ENCODE measurements at places on chromosomes 11 and 22. TPM values are rescaled to one million over a fixed set of nuclear protein-coding genes. Genes with fewer than 3 reads are reported as not detected.

- no peak for DNase-seq
Observed at GRCh38 chr11:76048763-76049162, 157.5 kb downstream of the WNT11 start.

GRCh38 chr11:17171916-17172315, 35.9 kb downstream of the PIK3C2A start:
- DNase-seq, result no peak

DNA sequence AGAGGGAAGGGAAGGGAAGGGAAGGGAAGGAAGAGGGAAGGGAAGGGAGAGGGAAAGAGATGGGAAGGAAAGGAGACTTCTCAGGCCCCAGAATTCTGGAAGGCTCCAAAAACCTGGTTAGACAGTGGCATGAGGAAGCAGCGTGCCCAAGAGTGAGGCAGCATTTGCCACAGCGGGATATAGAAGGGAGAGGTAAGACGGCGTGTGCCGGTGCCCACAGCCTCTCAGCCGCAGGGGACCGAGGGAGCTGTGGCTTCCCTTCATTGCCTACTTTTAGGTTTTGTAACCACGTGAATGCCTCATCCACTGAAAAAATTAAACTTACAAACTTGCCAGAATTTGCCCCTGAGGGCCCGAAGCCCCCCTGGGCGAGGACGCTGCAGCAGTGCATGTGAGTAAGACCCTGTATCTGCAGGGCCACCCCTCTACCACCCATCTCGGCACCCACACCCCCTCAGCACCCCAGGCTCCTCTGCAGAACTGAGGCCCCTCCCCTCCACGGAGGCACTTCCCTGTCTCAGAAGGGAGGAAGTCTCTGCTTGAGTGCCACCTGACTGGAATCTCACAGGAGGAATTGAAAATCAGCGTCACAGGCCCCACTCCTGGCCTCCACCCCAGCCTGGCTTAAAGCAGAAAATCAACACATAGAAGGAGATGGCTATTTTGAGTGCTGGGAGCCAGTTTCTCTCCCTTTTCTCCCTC, 58.1 kb downstream of the LINC01488 start:
- peak; percentile 70 for DNase-seq

GRCh38 chr11:1176224-1177019, 18.7 kb downstream of the MUC5AC start:
- no peak for DNase-seq

ADAMTS8 gene
- 5.0 TPM for total RNA-seq

DNA sequence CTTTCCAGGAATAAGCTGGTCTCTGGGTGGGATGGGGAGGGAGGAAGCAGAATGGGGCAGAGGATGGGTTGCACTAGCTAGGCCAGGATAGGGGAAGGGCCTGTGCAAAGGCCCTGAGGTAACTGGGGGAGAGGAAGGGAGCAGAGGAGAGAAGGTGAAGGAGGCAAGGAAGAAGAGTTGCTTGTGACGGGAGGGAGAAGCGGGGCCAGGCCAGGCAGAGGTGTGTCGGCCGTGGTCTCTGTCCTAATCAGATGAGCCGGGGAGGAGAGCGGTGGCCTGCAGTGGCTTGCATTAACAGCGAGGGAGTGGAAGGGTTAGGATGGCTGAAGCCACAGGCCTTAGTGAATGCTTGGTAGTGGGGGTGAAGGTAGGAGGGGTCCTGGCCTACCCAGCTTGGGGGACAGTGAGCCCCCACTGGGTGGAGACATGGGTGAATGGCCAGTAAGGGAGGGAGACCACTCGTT, 6.0 kb upstream of the DERL3 start:
- no peak for DNase-seq

DNA sequence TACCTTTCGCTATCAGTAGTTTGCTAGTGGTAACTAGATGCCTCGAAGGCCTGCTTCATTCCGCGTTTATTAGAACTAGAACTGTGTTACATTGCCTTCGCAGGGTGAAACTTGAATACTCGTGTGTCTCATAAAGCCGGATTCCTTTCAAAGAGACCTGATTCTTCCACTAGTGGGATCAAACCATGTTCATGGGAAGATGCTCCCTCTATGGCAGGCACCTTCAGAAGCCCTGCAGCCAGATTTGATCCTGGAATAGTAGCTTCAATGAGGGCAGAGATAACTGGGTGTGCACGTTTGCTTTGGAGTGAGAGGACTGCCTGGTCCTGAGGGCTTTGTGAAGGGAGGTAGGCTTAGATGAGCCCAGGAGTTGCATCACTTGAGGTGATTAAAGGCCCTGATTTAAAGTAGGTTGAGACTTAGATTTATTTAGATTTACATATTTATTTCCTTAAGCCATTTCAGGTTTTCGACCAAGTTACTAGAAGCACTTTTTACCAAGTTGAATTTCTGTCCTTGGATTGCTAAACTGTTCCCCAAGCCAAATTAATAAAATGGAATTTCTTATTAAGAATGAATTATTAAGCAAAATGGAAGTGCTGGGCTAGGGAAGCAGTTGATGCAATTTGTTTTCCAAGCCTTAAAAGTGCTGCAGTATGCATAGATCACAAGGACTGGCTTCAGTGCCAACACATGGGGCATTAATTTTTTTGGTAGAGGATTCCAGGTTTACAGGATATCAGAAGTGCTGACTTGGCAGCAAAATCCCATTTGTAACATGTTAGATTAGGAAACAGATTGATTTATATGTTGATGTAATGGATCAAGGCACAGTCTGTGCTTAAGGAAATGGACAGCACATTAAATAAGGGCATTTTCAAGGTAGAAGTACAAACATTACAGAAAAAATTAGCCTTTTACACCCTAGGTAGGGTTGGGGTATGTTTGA, 32.9 kb downstream of the APLP2 start:
- DNase-seq, result no peak

OR2D2 gene
- total RNA-seq, result not detected

CABP7 gene
- 1.1 TPM for total RNA-seq

- DNase-seq, result no peak
Observed at GRCh38 chr11:93689240-93689639, 27.8 kb downstream of the CEP295 start.

YIF1A gene
- 72.4 TPM for total RNA-seq

DERL3 gene
- not detected for total RNA-seq

PATE2 gene
- 0.68 TPM for total RNA-seq

DNA sequence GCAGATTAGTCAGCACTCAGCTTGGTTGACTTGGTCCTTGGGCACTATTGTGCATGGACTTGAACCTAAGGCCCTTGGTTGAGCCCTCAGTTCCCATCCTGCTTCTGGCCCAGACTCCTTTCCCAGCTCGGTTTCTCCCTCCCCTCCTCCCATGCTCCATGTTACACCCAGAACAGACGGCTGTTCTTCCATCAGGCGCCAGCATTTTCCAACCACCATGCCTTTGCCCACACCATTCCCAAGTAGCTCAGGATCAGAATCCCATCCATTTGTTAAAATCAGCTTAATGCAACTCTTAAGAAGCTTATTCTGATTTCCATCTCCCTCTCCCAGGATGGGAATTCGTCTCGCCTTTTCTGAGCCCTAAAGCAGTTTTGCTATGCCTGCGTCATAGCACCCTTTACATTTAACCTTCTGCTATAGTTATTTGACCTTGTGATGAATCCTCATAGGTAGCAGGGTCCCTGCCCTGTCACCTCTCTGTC, 110.7 kb downstream of the MICAL2 start:
- DNase-seq, result no peak

OR51B5 gene
- not detected for total RNA-seq

- DNase-seq, result peak; percentile 86
Observed at GRCh38 chr11:79440571-79441460, at the start of gene TENM4. Gene TENM4 (minus strand): TSS chr11:79441030. CDS start chr11:79069944, 371,086 bp downstream.

DNA sequence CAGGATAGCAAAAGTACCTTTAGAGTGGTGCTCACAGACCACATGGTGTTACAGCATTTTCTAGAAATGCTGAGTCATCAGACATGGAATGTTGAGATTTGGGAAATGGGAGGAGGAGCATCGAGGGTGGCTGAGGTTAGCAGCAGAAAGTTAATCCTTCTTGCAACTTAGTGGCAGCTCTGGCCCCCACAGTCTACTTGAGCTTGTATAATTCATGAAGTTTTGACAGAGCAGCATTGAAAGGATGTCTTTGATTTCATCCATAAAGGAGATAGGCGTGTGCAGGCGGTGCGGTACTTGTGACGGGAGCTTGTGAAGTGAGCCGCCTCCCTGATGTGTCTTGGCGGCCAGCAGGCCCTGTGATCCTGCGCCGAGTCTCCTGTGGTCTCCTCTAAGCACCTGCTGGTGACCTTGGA, 330.5 kb downstream of the TBC1D22A start:
- no peak for DNase-seq

C22orf42 gene
- total RNA-seq, result not detected

ABCC8 gene
- total RNA-seq, result 1.8 TPM

SLC39A13 gene
- 43.4 TPM for total RNA-seq

DNA sequence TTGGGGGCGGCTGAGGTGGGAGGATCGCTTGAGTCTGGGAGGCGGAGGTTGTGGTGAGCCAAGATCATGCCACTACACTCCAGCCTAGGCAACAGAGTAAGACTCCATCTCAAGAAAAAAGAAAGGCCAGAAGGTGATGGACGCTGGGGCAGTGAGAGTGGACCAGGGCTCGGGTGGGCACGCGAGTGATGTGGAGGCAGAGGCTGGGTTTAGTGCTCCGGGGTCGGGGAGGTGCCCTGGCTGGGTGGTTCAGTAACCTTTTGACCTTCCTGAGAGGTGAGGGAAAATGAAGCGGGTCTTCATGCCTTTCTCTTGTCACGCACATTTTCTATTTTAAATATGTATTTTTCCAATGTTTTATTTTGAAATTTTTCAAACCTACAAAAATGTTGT, 45.1 kb downstream of the ST14 start:
- DNase-seq, result peak; percentile 48

C11orf65 gene
- 0.66 TPM for total RNA-seq

CYP2D6 gene
- 0.81 TPM for total RNA-seq

HBE1 gene
- not detected for total RNA-seq

GRCh38 chr22:17191163-17191784, 28.0 kb downstream of the ADA2 start:
- DNase-seq, result no peak

DNA sequence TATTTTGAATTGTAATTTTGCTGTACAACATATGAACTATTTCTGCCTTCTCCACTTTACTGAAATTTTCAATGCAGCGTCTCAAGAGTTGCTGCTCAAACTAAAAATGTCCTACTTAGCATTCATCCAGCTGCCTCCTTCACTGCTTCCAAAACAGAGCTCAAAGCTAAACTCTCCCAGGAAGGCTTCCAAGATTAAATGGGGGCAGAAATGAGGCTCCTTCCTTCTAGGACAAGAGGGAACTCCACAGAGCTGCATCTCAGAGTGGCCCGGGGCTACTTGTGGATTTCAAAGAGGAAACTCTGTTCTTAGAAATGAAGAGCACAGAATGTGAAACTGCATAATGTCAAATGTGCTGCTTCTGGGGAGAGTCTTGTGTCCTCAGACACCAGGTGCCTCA, 295.9 kb upstream of the NCAM1 start:
- DNase-seq, result no peak

DNA sequence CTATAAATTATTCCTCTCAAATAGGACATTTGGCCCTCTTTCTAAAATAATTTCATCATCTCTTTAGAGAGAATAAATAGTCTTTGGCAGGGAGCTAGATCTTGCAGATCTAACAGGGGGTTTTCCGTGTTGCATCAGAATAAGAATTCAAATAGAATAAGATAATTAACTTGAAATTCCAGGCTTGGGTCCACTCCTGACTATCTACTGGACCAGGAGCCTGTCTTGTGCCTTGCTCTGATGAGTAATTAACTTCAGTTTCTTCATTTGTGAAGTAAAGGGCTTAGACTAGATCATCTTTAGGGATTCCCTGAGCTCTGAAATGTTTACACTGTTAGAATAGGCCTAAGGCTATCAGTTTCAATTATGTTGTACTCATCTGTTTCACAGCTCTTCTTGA, 23.5 kb upstream of the TMEM123 start:
- DNase-seq, result no peak

GRCh38 chr11:70510571-70510970, 112.2 kb downstream of the CTTN start:
- DNase-seq, result no peak

- DNase-seq, result no peak
Observed at GRCh38 chr11:26698224-26698623, 23.6 kb downstream of the SLC5A12 start.

DNA sequence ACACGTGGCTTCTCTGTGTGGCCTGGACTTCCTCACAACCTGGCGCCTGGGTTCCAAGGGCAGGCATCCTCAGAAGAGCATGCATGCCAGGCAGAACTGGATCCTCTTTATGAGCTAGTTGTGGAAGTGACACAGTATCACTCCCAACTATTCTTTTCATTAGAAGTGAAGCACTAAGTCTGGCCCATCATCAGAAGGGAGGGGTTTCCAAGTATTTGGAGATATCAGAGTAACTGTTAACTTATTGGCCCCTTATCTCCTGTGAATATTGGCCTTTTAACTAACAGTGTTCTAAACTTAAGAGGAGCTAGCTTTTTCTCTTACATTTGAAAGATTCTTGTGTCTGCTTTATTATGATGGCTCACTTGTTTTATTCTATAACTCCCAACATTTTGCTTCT, 35.5 kb downstream of the FDX1 start:
- DNase-seq, result no peak

DNA sequence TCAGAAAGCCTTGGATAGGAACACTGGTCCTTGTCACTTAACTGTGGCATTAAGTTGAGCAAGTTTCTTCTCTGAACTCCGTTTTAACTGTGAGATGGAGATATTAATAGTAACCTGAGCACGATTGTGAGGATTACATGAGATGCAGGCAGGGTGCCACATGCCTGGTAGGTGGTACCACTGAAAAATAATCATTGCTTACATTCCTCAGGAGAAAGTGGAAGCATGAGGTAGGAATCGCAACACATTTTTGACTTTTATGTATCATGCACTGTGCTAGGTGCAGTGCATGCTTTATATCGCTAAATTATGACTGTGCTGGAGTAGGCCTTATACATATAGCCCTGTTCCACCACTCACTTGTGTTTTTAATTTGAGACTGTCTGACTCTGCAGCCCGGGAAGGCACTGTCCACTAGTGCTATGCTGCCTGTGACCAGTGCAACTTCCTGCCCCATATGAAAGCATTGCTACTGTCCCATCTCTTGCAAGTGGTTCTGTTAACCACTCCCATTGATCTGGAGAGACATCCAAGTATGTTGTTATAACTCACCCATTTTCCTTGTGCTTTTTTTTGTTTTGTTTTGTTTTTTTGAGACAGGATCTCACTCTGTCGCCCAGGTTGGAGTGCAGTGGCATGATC, 1.0 kb downstream of the UQCR10 start:
- DNase-seq, result no peak

OR2AG2 gene
- not detected for total RNA-seq

RASL10A gene
- 0.41 TPM for total RNA-seq

GRCh38 chr11:11931461-11932055, 76.9 kb downstream of the DKK3 start:
- no peak for DNase-seq

OR8J1 gene
- total RNA-seq, result not detected

GRCh38 chr22:49965091-49966040, 4.8 kb downstream of the PIM3 start:
- peak; percentile 67 for DNase-seq

All from sigmoid colon (tissue), 7 donors.